ENCODE measurements at places on chromosomes 7 and 10.

DNA sequence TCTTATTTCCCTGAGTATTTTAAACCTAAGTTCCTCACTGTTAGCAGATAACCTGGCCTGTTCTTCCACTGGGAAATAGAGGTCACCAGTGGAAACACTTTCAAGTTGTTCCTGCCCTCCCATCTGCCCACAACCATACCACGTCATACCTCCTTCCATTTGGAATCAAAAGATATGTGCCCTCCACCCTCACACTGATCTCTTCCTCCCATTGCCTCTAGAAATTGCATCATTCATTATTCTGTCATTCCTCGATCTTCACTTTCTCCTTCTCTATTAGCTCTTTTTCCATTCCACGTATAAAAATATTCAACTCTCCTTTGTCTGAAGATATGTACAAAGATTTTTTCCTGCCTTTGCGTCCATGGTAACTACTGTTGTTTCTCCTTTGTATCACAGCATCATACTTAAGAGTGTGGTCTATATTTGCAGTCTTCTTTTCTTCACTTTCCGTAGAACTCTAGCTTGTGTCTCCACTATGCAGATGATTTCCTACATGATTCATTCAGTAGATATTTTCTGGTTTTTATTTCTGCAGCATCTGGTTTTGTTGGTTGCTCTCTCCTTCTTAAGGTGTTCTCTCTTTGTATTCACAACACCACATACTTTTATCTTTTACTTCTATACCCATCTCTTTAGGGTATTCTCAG is 312.3 kb downstream of the REEP3 start:
- no peak for DNase-seq

DNA sequence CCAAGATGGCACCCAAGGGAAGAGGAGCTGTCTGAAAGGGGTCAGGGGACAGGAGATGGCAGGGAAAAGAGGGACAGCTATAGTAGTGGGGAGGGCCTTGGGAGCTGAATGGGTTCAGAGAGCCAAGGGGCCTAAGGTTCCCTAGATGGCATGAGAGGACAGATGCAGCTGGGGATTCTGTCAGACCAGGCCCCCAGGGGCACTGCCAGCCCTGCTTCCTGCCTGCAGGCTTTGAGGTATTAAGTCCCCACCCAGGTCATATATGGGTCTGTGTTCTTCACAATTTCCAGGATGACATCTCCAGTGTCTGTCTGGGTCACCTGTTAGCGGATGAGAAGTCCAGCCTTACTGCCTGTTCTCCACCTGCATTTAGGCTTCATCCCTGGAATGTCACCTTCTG is 56.7 kb downstream of the NEURL1 start:
- no peak for DNase-seq

- no peak for DNase-seq
Measured at GRCh38 chr7:1974290-1975101, 258.2 kb downstream of the MAD1L1 start.

GRCh38 chr7:82430500-82431465 is 12.8 kb downstream of the CACNA2D1 start:
- DNase-seq: no peak

DNA sequence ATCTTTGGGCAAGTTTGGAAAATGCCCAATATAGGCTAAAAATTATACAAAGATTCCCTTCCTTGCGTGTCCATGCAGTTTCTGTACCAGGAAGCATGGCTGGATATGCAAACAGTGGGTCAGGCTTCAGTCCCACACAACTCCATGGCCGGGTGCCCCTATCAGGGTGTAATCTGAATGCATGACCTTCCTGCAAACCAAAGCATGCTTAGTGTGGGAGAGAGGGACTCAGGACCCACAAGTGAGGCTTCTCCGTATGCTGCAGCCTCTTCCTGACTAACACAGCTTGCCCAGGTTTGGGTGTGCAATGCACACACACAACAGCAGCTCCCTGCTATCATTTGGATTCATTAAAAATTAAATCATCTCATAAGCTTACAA is 8.5 kb downstream of the AKR1B10 start:
- no peak for DNase-seq

DNA sequence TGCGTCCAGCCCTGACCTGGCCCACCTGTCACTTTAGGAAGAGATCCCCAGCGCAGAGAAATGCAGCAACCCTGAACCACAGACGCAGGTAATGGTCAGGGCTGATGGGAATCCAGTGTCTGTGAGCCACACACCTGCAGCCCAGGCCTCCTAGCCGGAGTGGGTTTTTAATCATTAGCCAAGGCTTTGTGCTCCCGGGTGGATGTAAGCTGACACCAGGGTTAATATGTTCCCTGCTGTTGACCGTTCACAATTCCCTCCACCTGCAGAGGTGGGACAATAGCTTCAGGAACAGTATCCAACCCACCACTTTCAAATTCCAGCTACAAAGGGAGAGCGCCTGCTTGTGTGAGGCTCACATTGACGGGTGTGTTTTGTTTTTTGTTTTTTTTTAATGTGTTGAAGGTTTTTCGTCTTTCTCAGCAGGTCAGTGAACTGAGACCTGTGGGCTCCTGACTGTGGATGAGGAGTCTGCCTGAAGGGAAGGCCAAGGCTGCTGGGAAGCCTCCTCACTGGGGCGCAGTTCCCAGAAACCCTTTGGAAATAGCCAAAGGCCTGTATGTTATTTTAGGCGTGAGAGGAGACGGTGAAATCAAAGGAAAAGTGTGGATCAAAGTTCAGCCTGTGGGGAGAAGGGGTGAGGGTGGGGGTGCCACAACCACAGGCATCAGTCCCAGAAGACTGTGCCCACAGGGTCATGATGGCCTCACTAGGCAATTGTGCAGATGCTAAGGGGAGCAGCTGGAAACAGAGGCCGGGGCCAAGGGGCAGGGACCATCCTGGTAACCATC is 111.1 kb downstream of the TNS3 start:
- no peak for DNase-seq

GRCh38 chr7:150860291-150860977 is 8.1 kb downstream of the AOC1 start:
- DNase-seq: no peak

DNA sequence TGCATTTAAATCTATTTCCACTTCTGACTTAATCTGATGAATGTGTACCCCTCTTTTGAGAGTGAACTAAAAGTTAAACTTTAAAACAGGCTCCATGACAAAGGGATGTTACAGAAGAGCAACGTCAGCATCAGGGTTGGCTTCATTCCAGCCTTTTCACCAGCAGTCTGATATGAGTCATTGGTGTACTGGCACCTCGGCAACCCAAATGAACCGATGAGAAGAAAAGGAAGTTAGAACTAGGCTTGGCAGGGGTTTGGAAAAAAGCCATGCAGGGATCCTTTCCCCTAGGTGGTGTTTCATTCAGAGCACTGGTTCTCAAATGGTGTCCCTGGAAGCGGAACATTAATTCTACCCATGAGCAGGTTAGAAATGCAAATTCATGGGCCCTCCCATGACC is 53.6 kb downstream of the SEC61G start:
- no peak for DNase-seq

DNA sequence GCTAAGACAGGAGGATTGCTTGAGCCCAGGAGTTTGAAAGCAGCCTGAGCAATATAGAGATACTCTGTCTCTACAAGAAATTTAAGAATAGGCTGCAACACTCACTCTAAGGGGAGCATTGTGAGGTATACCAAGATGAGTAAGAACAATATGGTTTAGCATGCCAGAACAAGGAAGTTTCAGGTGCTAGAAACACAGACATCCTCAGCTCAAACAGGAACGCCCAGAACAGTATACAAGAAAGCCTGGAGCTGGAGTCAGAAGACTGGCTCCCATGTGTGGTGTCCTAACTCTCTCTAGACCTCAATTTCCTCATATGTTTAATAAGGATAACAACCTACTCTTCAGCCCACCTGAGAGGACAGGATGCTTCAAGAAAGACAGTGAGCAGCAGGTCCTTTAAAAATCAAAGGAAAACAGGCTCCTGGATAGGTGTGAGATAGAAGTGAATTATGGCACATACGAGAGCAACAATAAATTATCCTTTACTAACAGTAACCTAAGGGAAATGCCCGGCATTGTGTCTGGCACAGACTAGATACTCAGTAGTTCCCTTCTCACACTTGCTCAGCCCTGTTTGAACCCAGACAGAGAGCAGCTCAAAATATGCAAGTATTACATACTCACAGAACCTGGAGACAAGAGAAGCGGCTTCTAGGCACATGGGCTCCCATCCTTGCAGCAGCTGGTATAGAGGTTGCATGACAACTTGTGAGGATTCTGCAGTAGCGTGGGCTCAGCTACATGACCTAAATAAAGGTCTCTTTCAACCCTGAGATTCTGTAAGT is 45.4 kb downstream of the KAT6B start:
- DNase-seq: no peak

DNA sequence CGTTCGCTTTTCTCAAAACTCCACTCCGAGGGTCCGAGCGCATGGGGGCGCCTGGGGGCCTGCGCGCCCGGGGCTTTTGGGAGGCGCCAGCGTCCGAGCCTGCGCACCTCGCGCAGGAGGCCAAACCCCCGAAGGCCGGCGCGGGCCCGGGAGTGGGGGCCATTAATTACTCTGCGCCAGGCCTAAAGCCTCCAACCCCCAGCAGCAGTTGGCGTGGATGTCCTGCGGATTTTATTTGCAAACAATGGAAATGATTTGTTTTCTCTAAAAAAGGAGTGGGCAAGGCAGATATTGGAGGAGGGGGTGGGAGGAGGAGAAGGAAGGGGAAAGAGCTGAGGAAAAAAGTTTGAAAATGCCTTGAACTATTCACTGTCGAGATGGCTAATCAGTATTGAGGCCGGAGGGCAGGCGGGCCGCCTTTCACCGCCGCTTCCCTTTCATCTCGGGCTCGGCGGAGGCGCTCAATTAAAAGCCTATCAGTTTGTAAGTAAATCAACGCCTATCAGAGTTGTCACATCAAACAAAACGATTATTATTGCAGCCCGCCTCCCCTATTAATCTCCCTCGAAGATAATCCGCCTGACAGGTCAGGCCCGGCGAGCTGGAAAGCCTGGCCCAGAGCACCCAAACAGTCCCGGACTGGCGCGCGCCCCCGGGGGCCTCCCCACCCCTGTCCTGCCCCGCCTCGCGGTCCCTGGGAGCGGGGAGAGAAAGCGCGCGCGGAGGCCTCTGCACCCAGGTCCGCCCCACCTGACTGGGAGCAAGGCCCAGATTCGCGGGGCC is 3.4 kb upstream of the ZNF503 start:
- no peak for DNase-seq

GRCh38 chr7:92739091-92739490 is 97.3 kb downstream of the CDK6 start:
- no peak for DNase-seq

DNA sequence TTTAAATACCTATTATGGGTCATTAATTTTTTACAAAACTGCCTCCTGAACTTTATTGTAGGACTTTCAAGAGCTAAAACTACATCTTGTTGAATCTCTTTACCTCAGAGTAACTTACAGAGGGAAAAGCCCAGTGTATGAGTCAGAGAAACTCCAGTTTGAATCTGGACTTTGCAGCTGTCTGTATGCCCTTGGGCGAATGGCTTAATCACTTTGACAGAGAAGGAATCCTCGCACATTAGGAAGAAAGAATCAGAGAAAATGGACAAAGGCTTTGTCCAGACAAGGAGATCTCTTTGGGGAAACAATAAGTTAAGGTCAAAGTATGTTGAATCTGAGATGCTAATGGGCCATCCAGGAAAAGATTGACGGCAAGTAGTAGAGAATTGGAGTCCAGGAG is 484.2 kb upstream of the CELF2 start:
- DNase-seq: no peak

DNA sequence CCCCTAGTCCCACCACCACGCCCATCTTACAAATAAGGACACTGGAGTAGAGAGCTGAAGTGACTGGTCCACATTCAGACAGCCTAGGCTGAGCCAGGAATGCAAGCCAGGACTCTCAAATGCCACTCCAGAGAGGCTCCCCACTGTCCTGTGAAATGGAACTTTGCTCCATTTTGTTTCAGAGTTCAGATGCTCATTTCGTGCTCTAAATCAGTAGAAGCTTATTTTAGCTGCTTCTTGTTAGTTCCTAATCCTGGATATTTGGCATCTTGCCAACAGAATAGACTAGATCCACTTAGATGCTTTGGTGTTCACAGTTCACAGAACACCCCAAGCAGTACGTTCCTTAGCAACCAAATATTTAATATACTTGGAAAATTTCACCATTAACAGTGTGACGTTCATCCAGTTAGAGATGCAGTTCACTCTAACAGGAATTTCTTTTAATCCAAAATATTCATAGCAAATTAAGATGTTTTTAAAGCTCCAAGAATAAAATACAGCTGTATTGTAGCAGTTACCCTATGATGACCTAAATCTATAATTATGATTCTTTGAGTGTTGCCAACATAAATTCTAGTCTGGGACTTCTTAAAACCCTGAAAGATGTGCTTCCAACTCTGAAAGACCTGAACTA is 7.3 kb downstream of the MMP21 start:
- DNase-seq: no peak

Measured in stimulated activated naive CD4-positive, alpha-beta T cell treated with Interleukin-2 at 50 U/mL for 16 hours (primary cell).